ENCODE measurements at places on chromosomes 7 and 10. TPM values are rescaled to one million over a fixed set of nuclear protein-coding genes. Genes with fewer than 3 reads are reported as not detected.

DNA sequence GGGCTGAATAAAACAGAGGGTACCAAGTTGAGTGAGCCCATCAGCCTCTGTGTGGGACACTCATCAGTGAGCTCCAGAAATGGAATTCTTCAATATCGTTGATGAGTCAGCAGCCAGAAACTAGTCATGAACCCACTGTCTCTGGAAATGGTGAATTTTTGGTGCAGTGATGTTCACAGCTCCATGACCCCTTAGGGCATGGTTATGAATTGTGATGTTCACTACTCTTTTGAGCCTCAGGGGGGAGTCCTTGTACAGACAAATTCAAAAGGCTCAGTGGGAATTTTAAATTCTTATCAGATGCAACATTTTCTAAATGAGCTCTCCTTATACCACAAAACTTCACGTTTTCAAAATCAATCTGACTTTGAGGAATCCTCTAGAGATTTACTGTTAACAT lies 335.7 kb downstream of the PHTF2 start:
- no peak for DNase-seq

DNA sequence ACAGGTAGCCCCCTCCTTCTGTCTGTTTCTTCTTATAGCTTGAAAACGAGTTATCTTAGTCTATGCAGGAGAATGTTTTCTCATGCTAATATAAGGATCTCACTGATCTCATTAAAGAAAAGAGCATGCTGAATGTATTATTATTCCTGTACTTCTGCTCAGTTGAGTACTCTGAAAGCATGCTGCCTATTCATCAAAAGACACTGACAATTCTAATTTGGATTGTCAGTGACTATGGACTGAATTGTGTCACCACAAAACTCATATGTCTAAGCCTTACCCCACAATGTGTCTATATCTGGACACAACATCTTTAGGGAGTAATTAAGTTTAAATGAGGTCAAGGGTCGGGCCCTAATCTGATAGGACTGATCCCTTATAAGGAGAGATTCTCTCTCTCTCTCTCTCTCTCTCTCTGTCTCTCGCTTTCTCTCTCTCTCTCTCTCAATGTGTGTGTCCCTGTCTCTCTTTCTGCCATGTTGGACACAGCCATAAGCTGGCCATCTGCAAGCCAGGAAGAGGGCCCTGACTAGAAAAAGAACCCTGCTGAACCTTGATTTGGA lies 98.4 kb downstream of the GNAT3 start:
- DNase-seq = no peak

GRCh38 chr10:6141296-6142151 lies 52.7 kb downstream of the RBM17 start:
- no peak for DNase-seq

DNA sequence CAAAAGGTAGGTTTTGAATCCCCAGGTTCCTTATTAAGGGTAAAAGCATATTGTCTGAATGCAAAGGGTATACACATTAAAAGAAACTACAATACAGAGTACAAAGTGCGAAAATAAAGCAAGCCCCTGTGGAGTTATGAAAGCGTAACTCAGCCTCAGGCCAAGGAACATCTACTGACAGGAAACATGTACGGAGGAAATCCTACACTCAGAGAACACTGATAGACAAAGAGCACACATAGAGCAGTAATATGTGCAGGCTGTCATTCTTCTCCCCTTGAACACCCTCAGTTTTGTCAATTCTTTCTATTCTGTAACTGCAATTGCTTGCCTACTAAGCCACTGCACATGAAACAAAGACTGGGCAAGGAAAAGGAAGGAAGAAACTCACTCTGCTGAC lies 150.2 kb downstream of the DGKB start:
- DNase-seq = no peak

GRCh38 chr10:48575901-48576300 lies 29.0 kb downstream of the ARHGAP22 start:
- no peak for DNase-seq

DNA sequence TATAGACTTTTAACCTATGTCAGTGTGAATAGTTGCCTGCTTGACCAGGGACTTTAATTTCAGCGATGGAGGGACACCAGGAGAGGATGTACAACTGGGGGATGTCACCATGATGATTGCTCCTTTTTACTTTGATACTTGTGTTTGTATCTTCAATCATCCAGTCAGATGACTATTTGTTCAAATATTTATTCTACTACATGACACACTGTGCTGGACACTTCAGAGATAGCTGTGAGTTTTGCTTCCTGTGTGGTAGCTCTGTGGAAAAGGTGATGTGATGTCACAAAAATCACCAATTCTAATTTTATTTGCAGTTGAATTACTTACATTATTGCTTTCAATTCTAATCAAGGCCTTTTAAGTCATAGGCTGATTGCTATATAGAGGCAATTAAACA lies 62.7 kb upstream of the CREB5 start:
- DNase-seq = no peak

- DNase-seq = no peak
Observed at GRCh38 chr10:78684947-78685346, 383.8 kb upstream of the ZMIZ1 start.

DNA sequence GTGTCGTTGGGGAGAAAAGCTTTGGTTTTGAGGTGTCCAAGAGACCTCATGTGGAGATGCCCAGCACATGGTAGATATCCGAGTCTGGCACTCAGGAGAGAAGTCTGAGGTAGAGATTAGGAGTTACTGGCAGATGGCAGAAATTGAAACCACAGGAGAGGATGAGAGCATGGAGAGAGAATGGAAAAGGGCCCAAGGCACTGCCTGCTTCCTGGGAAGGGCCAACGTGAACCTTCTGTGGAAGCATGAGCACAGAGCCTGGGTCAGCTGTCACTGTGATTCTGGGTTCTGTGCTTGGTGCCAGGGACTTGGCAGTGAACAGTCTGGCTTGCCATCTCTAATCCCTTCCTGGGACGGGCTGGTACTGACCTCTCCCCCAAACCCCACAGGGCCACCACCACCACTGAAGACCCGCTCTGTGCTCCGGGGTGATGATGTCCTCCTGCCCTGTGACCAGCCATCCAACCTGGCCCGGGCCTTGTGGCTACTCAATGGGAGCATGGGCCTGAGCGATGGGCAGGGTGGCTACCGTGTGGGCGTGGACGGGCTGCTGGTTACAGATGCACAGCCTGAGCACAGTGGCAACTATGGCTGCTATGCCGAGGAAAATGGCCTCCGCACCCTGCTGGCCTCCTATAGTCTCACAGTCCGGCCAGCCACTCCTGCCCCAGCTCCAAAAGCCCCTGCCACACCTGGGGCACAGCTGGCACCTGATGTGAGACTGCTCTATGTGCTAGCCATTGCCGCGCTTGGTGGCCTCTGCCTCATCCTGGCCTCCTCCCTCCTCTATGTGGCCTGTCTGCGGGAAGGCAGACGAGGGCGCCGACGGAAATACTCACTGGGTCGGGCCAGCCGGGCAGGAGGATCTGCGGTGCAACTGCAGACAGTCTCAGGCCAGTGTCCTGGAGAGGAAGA lies 4.1 kb downstream of the MRPL43 start:
- DNase-seq = no peak

- no peak for DNase-seq
Observed at GRCh38 chr10:61793760-61794703, 107.5 kb upstream of the ARID5B start.

DNA sequence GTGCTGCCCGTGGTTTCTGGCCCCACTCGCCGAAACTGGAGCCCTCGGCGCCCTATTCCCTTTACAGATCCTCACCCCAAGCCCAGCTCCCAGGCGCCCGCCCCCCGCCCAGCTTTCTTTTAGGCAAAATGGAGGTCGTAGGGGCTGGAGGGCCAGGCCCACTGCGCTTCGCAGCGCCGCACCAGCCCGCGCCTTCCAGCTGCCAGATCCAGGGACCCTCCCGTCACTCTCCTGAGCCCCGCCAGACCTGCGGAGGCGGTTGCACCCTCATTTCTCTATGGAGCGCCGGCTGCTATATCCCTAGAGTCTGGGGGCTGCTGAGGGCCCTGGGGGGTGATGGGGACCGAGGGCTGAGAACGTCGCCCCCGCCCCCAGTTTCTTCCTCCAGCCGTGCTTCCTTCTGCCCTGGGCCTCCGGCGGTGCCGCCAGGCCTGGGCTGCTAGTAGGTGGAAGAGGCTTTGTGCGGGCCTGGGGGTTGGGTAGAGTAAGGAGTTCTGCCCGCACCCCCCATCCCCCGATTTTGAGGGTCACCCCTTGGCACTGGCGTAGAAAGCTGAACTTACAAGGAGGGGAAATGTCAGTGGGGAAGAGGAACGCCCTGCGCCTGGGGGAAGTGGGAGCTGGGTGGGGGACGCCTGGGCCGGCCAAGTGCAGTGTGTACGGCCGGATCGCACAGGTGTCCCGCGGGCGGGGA lies 1.0 kb downstream of the GNB2 start:
- DNase-seq = no peak

DNA sequence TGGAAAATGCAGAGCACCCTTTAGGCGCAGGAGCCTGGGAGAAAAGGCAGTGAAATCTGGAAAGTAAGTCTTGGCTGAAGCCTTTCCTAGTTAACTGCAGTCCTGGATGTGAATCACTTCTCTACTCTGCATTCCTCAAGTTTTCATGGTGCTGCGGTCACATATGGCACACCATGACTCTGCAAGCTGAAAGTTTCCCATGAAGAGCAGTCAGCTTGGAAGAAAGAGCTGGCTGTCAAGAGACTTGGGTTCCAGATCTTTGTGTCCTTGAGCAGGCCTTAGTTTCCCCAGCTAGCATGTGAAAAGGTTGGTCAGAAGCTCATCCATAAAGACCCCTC lies 548.3 kb downstream of the SORCS3 start:
- no peak for DNase-seq

GRCh38 chr7:141739250-141739649 lies 1.1 kb downstream of the SSBP1 start:
- DNase-seq = no peak

- DNase-seq = no peak
Observed at GRCh38 chr10:31017534-31018355, 13.9 kb downstream of the ZNF438 start.

DNA sequence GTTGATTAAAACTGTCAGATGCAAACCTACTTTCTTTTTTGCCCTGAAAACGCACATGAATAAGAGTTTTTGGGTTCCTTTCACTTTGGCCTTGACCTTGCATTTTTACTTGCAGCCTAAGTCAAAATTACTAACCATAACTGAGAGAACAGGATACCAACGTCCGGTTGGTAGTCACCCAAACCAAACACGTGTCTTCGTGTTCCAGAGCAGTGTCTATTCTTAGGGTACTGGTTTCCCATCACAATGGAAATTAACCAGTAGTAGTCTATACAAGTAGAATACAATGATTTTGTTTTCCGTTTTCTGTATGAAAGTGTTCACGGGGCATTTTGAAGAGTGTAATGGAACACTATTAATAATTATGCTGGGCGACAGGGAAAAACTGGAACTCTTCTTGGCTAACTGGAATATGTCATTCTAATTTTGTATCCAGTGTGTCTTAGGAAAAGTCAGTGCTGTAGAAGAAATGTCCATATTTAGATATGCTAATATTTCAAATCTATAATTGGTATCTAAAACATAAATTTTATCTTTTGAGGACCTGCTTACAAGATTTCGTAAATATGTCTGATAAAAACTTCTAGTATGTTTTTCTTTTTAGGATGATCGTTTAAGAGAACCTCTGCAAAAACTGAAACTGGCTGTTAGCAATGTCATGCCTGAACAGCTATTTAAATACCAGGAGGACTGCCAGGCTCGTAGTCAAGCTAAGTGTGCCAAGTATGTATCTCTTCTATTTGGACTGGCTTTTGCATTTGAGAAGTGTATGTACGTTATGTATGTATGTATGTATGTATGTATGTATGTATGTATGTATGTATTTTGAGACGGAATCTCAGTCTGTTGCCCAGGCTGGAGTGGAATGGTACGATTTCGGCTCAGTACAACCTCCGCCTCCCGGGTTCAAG lies 40.9 kb downstream of the UBN2 start:
- no peak for DNase-seq

GRCh38 chr10:100826983-100827818 lies 81.8 kb downstream of the PAX2 start:
- DNase-seq = no peak

DNA sequence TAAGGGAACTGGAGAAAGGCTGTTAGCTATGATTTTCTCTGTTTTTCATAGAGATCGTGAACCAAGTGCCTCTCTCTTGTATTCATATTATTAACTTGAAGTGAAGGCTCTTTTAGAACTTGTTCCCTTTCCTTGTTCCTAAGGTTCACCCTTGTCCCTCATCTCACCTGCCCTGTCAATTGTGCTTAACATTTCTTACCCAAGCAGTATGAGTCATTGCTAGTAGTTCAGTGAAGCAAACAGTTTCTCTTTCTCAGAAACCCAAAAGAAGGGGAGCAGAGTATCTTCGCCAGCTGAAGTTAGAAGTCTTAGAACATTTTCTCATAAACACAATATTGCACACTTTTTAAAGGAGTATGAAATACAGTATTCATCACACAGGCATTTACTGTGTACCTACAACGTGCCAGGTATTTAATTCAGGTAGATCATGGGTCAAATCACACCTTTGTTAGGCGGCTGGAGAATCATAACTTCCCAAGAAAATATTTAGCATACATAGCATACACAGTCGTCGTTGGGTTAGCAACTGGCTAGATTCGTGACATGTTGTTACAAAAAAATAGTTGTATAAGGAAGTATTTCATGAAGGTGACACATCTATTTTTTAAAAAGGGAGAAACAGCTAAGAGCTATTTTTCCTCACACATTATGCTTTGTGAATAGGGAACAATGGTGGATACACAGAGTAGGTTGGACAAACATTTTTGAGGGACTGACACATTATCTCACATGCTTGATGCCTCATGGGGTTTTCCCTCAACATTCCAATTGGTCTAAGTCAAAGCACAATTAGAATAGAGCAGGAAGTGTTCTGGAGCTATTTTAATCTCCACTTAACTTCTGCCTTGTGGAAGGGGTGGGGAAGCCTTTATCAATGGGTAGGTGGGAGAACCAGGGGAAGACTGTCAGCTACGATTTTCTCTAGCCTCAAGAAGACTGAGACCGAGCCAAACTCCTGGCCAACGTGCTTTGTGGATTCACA lies 13.2 kb downstream of the HDAC9 start:
- no peak for DNase-seq

- no peak for DNase-seq
Observed at GRCh38 chr7:33054261-33054964, 8.2 kb downstream of the NT5C3A start.

- DNase-seq = no peak
Observed at GRCh38 chr7:144517749-144518148, 114.3 kb upstream of the NOBOX start.

- DNase-seq = no peak
Observed at GRCh38 chr10:105714728-105715127, 1073.6 kb downstream of the SORCS3 start.

Gene PLCE1
- polyA plus RNA-seq = 53.4 TPM

Gene ANKRD1
- polyA plus RNA-seq = 45.2 TPM

Gene ANTXRL
- 0.14 TPM for polyA plus RNA-seq

Gene STEAP1
- 0.62 TPM for polyA plus RNA-seq

Gene TMEM229A
- 0.09 TPM for polyA plus RNA-seq

Gene RPP30
- 34.5 TPM for polyA plus RNA-seq

Gene MEOX2
- 40.2 TPM for polyA plus RNA-seq

Gene CFAP43
- polyA plus RNA-seq = 0.39 TPM

Gene CPA2
- polyA plus RNA-seq = 0.28 TPM
